ENCODE measurements at places on chromosomes 11 and 22.

GRCh38 chr22:25492841-25493734 is 71.4 kb upstream of the GRK3 start:
- DNase-seq: no peak

- no peak for DNase-seq
Measured at GRCh38 chr22:25645266-25645665, 80.8 kb downstream of the GRK3 start.

DNA sequence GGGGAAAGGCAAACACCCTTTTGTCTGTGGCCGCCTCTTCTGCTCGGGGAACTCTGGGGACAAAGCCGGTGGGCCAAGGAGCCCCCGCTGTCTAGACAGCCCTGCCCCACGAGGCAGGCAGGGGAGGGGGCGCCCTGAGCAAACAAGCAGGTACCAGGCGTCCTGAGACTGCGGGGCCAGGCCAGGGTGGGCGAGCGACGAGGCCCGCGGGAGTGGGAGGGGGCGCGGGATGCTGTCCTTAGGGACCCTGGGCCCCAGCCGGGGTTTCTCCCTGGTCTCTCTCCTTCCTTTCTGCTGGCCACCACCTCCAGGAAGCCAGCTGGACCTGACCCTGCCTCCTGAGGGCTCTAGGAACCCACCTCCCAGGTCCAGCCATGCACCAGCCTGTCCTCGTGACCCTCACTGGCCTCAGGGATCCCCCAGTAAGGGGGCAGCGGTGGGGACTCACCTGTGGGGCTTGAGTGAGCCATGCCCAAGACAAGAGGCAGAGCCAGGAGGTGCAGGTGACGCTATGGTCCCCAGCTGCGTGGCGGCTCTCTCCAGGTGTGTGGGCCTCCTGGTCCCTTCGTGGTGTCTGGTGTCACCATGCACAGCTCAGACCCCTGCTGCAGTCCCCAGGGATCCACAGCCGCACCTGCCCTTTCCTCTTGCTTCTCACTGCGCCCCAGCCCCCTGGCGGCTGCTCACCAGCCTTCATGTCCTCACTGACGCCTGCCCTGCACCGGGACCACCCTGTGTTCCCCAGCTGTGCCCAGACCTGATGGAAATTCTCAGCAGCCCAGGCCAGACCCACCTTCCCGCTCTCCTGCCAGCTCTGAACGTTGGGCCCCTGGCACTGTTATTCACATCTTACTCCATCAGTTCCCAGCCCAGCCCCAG is 26.5 kb upstream of the MUC5AC start:
- DNase-seq: no peak

DNA sequence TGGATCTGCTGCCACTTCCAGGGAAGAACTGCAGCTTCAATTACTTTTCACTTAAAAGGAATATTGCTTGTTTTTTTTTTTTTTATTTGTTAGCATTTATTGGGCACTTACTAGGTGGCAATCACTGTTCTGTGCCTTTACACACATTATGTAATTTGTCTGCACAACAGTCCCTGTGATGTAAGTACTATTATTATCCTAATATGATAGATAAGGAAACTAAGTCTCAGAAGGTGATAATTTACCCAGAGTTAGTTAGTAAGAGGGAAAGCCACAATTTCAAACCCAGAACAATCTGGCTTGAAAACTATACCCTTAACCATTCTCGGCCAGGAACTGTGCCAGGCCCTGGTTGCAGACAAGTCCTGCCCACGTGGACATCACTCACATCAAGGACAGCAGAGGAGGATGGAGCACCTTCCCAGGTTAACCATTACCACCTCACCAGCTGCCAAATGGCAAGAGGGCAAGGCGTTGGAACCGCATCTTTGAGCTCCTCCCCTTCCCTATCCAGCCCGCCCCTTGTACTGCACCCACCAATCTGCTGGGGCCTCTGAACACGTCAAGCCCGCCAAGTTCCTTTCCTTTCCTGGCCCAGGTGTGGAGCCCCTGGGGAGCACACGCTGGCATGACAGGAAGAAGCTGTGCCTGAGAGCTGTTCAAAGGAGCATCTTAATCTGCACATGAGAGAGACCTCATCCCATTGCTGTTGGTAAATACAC is 78.4 kb downstream of the NAV2 start:
- DNase-seq: peak; percentile 64

- peak; percentile 49 for DNase-seq
Measured at GRCh38 chr11:7892059-7892699, 38.9 kb downstream of the OR10A6 start.

- DNase-seq: peak; percentile 74
Measured at GRCh38 chr11:14565845-14566244, 45.7 kb upstream of the PSMA1 start.

DNA sequence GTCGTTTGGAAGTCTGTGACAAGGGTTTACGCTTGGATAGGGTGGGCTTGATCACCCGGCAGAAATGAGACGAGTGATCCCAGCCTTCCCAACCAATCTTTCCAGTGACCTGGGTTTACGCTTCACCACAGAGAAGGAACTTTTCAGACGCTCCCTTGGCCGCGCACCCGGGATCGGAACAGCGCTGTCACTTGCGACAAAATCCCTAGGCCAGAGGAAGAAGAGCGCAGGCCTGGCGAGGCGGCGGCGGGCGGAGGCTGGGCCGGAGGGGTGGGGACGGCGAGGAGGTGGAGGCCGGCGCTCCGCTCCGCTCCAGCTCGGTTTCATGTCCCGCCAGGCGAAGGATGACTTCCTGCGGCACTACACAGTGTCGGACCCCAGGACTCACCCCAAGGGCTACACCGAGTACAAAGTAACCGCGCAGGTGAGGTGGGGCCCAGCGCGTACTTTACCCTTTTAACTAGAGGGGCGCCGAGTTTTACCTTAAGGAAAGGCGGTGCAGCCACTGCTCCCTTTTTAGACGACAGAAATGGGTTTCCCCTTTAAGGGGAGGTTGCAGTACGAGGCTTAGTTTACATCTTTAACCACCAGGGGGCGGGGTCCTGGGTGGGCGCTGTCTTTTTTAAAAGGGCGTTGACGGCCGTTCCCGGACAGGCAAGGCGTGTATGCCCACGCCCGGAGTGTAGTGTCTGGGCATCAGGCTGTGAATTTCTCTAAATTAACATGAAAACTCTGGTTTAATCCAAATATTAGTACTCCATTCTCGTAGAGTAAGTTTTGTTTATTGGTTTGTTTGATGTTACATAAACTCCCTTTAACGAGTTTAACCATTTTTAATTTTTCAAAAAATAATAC is at the start of gene SNX15:
SNX15 (plus strand) TSS at position 227 of the 855 bp plus-strand sequence; CDS start at position 326, 99 bp downstream.
- DNase-seq: peak; percentile 98

DNA sequence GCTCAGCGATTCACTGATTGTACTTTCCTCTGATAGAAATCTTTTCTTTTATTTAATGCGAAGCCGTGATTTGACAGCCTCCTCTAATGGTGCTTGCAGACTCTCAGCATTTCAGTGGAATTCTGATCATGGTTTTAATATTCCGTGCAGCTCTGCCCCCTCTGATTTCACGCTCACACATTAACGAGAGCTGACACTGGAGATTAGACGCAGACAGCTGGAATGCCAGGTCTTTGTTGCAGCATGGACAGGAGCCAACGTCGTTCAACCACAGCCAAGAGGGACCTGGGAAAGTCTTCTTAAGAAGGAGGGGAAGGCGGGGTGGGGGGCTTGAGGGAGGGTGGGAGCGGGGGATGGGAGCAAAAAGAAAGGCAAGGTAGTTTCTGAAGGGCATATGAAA is 186.4 kb downstream of the BLID start:
- DNase-seq: peak; percentile 52

- peak; percentile 53 for DNase-seq
Measured at GRCh38 chr11:85627332-85627997, at the start of gene DLG2. Gene DLG2 (minus strand): TSS chr11:85627344.

GRCh38 chr22:24187731-24188644 is 6.7 kb downstream of the SUSD2 start:
- no peak for DNase-seq

DNA sequence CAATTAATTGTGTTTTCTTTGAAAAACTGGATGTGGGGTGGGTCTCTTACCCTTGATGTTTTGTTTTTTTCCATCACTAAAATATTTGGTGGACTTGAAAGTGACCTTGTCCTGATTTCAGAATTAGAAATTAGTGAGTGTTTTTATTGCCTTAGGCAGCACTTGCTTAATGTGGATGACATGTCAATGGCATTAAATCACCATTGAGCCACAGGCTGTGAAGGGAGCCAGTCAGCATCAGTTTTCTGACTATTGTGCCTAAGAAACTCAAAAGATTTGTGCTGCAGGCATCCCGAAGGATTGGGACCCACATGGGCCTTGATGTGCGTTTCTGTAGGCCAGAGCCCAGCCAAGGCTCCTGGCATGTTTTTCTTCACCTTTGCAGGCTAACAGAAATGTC is 53.8 kb downstream of the SWAP70 start:
- DNase-seq: peak; percentile 49

DNA sequence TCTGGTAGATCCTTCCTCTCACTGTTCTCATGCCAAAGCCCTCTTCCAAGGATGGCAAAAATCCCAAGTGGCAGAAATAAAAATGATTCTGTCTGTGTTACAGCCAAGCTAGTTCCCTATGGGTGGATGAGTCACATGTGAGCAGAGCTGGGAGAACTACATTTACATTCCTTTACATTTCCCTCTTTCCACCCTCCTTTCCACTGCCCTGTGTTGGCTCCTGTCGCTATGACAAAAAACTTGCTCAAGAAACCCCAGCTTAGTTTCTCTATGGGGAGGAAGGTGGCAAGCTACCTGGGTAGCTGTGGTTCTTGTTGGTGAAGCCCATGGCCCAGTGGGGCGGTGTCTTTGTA is 10.2 kb upstream of the DDB2 start:
- DNase-seq: peak; percentile 74

DNA sequence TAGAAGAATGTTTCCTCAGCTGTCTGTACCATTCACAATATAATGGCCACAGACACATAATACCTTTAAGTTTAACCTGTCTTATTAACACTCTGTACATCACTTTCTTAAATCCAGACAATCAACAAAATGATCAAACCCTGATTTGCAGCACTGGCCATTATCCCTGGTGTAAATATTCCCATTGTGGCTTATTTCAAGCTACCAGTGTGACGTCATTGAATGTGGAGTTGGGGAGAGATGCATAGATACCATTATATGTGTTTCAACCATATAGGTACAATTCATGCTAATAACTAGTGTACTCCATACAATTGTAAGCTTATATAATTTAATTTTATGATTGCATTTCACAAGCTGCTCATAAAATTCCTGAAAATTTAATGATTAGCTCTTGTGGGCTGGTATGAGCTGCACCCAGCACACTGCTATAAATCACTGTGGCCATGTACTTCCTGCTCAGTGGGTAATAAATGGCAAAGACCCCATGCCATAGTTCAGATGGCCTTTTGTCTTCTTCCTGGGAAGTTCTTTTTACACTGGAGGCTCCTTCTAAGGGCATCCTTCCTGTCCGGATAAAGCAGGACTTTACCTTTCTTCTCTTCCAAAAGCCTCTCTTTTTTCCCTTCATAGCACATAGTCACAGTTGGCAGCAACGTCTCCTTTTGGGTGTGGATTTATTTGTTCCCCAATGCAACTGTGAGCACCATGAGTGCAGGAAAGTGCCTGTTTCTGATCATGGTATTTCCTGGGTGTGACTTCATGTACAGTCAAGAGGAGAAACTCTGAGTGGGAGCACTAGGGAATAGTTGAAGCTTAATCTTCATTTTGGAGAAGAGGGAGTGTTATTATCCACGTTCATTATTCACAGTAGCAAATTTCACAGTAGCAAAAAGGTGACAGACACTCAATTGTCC is 87.8 kb downstream of the MIAT start:
- DNase-seq: no peak

DNA sequence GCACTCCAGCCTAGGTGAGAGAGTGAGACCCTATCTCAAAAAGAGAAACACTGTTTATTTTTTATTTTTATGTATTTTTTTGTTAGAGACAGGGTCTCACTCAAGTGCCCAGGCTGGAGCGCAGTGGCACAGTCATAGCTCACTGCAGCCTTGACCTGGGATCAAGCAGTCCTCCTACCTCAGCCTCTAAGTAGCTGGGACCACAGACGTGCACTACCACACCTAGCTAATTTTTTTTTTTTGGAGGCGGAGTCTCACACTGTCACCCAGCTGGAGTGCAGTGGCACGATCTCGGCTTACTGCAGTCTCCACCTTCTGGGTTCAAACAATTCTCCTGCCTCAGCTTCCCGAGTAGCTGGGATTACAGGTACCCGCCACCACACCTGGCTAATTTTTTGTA is 6.4 kb downstream of the RBX1 start:
- DNase-seq: no peak

DNA sequence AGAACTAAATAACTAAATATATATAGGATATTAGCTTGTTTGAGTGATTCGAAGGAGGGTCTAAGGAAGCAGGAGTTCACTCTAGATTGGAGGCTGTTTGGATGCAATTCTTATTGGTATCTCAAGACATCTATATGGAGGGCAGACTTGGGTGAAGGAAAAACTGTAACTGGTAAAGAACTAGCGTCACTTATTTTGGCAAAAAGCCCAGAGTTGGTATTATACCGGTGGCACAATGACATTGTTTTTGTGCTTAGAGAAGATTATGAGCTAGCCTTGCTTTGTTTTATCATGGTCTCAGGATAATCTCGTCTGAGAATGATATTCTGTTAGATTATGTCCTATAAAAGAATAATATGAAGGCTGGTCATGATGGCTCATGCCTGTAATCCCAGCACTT is 6.0 kb upstream of the SLC35F2 start:
- DNase-seq: no peak

- no peak for DNase-seq
Measured at GRCh38 chr22:38464992-38465672, 2.8 kb upstream of the KDELR3 start.

DNA sequence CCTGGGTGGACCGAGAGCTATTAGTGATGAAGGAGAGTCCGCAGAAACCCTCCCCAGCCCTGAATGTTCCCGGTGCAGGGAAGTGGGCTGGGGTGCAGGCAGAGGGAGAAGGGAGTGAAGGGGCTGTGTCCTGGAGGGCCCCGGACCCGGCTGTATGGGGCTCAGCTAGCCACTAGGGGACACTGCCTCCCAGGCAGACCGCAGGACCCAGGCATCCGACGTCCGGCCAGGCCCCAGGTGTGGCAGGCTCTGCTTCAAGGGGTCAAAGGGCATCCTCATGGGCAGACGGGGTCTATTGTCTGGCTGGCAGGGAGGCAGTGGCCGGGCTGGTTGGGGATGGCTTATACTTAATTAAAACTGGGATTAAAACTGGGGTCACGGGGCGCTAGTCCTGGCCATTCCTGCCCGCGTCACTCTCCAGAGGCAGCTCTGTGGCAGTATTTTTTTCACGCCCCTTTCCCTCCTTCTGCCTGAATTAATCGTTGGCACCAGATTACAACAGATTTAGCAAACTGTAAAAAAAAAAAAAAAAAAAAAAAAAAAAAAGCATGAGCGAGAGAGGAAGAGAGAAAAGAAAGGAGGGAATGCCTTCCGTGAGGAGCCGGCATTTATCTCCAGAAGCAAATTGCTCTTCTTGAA is 5.1 kb downstream of the FLRT1 start:
- no peak for DNase-seq

All from mesendoderm (in vitro differentiated cells).